Memory B cell (primary cell): ENCODE measurements at places on chromosomes 4 and X.

DNA sequence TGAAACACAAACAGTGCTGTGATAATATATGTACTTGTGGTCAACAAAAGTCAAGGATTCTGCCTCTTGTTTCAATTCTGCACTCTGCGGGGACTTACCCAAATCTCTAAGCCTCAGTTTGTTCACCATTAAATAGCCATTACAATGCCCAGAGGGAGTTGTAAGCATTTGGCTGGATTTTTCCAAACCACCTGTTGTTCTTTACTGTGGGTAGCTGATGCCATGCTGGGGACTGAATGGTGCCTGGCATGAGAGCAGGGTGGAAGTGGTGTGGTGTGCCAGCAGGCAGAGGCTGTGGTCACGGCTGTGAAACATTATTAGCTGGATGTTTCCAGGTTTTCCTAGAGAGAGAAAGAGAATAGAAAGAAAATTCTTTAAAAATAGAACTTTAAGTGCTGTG, 60.7 kb upstream of the PAK3 start:
- DNase-seq: no peak

DNA sequence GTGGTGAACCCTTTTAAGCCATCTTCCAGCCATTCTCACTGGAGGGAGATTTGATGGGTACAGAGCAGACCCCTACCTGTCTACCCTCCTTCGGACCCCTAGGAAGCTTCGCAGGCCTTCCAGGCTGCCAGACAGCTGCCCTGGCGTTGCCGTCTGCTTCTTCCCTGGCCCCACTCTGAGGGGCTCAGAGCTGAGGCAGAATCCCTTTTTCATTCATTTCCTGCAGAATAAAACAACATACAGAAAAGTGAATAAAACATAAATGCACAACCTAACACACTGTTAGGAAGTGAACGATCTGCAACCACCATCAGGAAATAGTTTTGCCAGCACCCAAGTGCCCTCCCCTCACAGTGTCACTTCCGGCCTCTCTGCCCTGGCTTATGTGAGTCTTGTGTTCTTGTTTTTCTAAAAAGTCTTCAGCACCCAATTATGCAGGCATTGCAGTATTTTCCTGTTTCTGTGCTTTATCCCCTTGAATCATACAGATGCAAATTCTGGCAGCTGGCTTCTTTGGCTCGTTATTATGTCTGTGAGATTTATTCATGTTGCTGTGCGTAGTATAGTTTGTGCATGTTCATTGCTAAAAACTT, 5.6 kb upstream of the ADD1 start:
- DNase-seq: no peak

DNA sequence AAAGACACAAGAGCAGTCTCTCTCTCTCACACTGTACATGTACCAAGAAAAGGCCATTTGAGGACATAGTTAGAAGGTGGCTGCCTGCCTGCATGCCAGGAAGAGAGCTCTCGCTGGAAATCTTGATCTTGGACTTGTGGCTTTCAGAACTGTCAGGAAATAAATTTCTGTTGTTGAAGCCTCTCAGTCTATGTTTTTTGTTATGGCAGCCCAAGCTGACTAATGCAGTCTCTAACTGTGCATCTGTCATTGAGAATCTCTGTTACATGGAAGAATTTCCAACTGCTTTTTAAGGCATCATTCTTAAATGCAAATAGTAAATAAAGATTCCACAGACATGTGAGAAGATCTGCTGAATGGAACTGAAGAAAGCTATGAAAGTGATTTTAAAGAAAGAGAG, 198.3 kb downstream of the PCDH10 start:
- no peak for DNase-seq

- no peak for DNase-seq
These were observed 303.1 kb downstream of the IQCM start for GRCh38 chr4:149512501-149512900.

- peak; percentile 4 for DNase-seq
These were observed 16.0 kb upstream of the TLR8 start for GRCh38 chrX:12890467-12890866.

- no peak for DNase-seq
These were observed 56.4 kb downstream of the CXorf58 start for GRCh38 chrX:23964191-23964590.

DNA sequence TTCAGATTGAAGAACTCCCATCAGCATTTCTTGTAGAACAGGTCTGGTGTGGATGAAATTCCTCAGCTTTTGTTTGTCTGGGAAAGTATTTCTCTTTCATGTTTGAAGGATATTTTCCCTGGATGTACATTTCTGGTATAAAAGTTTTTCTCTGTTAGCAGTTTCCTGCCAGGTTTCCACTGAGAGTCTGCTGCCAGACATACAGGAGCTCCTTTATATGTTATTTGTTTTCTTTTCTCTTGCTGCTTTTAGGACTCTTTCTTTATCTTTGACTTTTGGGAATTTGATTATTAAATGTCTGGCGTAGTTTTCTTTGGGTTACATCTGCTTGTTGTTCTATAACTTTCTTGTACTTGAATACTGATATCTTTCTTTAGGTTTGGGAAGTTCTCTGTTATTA, 486.5 kb downstream of the ARAP2 start:
- no peak for DNase-seq

GRCh38 chr4:19425146-19425545, 826.6 kb upstream of the SLIT2 start:
- no peak for DNase-seq

DNA sequence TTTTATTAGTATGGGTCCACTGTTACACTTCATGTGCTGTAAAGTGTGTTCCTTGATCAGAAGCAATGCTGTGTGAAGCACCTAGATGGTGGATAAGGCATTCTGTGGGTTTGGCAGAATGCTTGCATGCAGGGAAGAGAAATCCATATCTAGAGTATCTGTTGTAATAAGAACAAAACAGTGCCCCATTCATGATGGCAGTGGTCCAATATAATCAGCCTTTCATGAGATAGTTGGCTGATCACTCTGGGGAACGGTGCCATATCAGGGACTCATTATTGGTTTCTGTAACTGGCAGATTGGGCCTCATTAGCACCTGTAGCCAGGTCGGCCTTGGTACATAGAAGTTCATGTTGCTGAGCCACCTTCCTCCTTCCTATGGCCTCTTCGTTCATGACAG, 28.7 kb downstream of the STIM2 start:
- no peak for DNase-seq

- no peak for DNase-seq
These were observed 64.4 kb upstream of the SLC7A3 start for GRCh38 chrX:70995338-70995737.

- DNase-seq: no peak
These were observed 2.4 kb upstream of the BCOR start for GRCh38 chrX:40100141-40100536.

DNA sequence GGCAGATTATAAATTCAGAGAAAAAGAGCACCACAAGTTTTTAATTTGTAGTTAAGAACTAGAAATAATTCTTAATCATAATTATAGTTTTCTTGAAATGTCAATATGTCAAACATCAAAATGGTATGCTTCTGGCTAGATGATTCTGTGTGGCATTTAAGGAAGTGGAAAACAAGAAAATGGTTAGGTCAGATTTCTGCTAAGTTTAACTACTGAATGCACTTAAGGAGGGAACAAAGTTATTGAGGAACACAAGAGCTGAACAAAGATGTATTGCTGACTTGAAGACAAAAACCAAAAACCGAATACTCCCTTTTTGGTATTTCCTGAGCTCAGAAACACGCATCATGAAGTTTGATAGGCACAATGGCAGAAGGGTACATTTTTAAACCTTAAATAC, 58.7 kb upstream of the GPR34 start:
- no peak for DNase-seq

GRCh38 chr4:181504924-181505323, 738.3 kb upstream of the TENM3 start:
- DNase-seq: no peak

- no peak for DNase-seq
These were observed 27.4 kb upstream of the CAMK2D start for GRCh38 chr4:113788888-113789287.

DNA sequence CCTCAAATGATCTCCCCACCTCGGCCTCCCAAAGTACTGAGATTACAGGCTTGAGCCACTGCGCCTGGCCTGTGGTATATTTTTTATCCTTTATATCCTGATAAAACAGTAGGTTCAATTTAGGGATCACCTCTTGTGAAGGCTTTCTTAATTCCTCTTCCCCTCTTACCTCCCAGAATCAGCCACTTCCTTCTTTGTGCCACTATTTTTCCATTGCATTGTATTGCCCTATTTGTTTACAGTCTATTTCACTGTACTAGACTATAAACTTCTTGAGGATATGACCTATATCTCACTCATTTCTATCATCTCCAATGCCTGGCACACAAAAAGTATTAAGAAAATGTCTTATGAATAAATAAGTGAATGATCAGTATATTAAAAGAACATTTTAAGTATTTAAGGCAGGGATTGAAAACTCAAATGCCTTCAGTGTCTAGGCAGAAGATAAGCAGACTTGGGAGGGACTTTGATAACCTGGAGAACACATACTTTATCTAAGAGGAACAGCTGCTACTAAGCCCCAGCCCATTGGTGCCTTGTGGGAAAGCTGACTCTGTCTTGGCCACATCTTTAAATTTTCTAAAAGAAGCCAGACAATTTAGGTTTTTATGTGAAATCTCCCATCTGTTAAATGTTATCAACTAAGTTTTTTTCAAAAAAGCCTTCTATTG, 82.3 kb upstream of the OGT start:
- no peak for DNase-seq

DNA sequence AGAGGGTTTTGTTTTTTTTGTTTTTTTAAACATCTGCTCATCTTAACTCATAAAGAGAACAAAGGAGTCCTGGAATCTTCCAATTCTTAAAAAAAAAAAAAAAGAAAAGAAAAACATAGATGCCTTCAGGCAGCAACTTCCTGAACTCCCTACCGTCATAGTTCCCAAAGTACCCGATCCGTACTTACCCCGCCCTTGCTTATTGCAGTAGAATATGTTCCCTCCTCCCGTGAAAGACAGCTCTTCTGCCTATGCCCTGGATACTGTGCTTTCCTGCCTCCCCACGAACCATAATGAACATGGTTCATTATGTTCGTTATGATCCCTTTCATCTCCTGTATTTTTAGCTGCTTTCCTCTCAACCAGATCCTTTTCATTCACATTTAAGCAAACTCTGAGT, 40.3 kb downstream of the KLHL5 start:
- no peak for DNase-seq

DNA sequence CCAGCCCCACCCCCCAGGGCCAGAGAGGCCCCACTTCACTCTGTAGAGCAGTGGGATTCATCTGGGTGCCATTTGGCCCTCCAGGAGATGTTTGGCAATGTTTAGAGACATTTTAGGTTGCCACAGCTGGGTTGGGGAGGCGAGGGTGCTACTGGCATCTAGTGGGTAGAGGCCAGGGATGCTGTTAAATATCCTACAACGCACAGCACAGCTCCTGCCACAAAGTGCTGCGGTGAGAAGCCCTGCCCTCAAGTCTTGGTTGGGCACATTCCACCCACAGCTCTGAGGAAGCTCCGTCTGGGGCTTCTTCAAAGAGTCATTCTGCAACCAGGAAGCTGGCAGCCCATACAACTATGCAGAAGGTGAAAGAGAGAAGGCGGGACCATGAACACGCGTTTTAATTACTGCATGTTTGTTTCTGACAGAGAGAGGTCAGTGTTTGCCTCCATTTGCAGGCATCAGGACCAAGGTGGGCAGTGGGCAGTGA, 48.1 kb upstream of the FAM9C start:
- DNase-seq: peak; percentile 25

DNA sequence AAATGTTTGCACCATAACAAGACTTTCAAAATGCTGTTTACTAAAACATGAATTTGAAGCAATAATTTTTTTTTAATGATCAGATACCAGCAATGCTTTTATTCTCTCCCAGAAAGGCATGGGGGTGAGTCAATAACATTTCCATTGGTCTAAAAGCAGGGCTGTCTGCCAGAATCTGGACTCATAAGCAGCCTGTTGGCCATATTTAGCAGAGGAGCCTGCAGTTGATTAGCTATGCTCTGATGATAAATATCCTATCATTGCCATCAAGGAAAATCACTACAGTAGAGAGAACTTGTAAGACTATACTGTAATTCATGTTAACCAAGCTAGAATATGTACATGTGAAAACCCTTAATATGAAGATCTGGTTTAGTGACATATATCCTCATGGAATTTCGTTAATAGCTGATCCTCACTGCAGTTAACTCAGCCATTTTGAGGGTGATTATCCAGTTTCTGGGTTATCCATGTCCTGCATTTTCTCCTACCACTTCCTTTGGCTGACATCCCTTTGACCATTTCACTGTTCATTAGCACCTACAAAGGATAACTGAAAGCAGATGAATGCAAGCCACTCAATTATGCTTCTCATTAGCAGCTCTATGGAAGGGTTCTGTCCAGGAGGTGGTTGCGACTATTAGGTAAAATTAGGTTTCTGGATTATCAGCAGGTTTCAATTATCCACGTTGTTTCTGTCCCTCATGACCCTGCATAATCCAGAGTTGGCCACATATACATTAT, 72.9 kb upstream of the DIAPH2 start:
- DNase-seq: no peak

GRCh38 chr4:10302096-10302495, 155.1 kb downstream of the ZNF518B start:
- DNase-seq: no peak

DNA sequence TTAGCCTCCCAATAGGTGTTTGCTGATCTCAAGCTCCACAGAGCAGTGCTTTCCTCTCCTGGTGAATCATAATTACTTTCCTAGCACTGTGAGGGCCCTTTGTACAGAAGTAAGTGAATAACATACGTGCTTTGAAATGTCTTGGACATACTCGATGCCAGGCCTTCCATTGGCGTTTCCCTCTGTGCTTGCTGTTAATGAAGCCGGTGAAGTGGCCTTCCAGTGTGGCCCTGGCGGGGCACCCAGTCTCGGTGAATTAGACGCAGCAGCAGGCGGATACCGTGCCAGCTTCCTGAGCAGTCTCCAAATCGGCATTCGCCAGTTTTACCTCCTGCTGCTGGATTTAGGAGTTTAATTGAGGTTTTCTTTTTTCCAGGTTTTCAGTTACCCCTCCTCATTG, 132.3 kb downstream of the HMX1 start:
- DNase-seq: no peak

DNA sequence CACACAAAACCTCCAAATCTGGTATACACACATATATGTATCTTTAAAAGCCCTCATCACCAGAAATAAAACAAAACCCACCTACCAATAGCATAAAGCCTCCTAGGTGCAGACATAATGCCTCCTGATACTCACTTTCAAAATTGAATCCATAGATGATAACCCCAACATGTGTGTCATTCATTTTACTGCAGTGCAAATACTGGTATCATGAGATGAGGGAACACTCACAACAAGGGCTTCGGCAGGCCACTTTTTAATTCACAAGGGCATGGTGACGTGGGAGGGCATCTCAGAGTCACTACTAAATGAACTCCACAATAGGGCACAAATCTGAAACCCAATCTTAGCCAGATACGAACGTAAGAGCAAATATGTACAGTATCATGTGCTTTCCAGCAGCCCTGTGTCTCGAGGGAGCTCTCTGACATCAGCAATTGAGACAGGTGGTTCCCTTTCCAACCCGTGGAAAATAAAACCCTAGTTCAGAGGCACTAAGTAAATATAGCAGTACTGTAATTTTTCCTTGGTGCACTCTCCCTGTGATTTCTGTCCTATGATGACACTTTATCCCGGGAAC, 14.1 kb upstream of the PPARGC1A start:
- no peak for DNase-seq

GRCh38 chr4:22463179-22463578, 52.7 kb downstream of the ADGRA3 start:
- DNase-seq: no peak
